Stimulated activated CD4-positive, alpha-beta T cell treated with anti-CD3 and anti-CD28 coated beads, TNF-alpha, amount 100 ng/mL, for 24 hours (primary cell): ENCODE measurements at places on chromosomes 7 and 10.
A peak's percentile ranks its signal among the peaks of the same experiment; 100 is the strongest.

- no peak for DNase-seq
Observed at GRCh38 chr10:75375838-75376237, 25.7 kb downstream of the ZNF503 start.

- no peak for DNase-seq
Observed at GRCh38 chr7:36906448-36906847, 182.2 kb upstream of the AOAH start.

GRCh38 chr7:110750931-110751605 is 339.9 kb upstream of the LRRN3 start:
- DNase-seq = no peak

- DNase-seq = no peak
Observed at GRCh38 chr7:117412390-117412789, 14.9 kb downstream of the ASZ1 start.

- no peak for DNase-seq
Observed at GRCh38 chr7:44824894-44825526, 22.9 kb downstream of the H2AZ2 start.

DNA sequence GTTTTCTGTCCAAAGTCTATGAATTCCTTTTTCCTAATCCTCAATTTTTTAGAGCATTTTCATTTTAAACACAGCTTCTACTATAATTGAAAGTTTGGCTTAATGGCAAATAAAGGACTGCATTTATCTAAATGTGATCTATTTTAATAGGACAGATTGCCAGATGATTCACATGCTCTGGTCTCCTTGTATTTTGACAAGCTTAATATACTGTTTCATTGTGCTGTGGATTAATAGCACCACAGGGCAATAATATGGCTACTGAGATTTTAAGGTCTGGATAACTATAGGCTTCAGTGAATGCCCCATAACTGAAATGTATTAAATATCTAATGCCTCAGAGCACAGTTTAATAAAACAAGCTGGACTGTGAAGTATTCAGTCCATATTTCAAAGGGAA is 1362.8 kb downstream of the XPNPEP1 start:
- DNase-seq = no peak

- peak; percentile 18 for DNase-seq
Observed at GRCh38 chr10:69696073-69696731, 66.2 kb downstream of the FAM241B start.

DNA sequence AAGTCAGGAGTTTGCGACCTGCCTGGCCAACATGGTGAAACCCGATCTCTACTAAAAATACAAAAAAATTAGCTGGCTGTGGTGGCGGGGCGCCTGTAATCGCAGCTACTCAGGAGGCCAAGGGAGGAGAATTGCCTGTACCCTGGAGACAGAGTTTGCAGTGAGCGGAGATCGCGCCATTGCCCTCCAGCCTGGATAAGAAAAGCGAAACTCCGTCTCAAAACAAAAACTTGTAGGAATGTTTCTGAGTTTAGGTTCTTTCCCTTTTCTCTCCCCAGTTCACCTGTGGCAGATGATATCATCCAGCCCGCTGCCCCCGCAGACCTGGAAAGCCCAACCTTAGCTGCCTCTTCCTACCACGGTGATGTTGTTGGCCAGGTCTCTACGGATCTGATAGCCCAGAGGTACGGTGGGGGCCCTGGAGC is 138.8 kb upstream of the BTBD16 start:
- DNase-seq = no peak

DNA sequence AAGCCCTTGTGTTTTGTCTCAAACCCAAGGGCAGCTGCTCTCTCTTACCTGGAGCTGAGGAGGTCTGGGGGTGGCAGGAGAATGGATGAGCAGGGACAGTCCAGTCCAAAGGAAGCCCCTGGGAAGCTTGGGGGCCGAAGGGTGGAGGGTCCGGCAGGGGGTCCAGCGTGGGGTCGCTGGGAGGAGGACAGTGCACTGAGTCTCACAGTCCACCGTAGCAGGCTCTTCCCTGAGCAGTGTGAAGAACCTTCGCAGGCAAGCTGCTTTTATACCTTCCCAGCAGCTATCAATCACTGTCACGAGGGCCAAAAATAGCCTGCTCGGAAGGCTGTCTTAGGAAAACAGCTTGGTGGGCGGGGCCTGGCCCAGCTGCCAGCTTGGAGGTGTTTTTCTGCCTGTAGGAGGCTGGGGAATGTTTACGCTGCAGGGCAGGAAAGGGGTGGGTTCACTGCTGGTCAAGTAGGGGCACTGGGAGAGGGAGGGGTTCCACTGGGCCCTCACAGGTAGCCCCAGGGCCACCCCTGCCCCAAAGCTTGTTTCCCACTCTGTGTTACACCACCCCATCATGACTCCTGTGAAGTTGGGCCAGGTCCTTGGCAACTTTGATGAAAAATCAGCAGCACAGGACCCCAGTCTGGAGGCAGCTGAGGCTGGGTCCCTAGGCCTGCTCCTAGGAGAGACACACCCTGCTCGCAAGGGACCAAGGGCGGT is at the start of gene DEPP1:
Gene DEPP1 (minus strand): TSS at position 240 of the 711 bp plus-strand sequence. CDS start 779 bp downstream, outside the sequence.
- no peak for DNase-seq

DNA sequence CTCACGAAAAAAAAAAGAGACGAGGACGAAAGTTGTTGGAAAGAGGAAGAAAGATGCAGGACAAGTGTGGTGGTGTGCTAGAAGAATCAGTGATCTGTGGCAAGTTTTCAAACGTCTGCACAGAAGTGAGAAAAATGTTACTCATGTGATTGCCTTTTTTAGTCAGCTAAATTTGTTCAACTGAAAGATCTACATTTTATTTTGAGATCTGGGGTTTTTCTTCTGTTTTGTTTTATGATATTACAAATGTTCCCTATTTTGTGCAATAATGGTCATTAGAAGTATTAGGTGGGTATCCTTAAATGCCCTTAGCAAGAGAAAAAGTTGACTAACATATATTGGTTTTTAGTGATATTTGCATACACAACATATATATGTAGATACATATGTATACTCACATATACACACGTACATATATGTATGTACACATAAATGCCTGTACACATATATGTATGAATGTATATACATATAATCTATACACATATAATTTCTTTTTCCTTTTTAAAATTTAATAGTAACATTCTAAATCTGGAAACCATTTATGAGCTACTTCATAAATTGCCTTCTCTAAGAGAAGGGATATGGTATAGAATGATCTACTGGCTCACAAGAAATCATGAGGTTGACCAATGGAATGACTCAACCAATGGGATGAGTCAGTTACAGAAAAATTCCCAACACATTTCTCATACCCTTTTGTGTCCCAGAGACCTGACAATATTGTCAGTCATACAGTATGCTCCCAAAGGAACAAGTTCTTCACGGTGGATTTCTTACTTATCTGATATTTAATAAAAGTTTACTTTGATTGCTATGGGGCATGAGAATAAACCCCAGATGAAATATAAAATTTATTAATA is 38.4 kb downstream of the SLC39A12 start:
- no peak for DNase-seq

DNA sequence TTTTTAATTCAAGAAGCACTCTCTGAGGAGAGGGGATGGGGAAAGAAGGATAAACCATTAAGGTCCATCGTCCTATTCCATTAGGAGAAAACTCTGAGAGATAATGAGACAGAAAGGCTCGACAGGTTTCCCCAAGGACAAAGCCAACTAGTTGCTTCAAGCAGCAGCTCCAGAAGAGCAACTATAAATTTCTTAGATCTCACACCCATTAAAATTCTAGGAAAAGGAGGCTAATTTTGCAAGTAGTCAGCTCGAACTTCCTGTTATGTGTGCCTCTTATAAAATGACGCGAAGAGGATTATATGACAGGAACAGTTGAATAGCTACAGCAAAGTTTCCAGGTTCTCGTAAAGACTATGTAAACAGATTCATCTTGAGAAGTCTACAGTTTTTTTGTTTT is 52.0 kb upstream of the ST8SIA6 start:
- DNase-seq = no peak

GRCh38 chr7:147980826-147981813 is 609.4 kb upstream of the C7orf33 start:
- DNase-seq = no peak

- DNase-seq = no peak
Observed at GRCh38 chr7:24591152-24591551, 17.9 kb downstream of the PALS2 start.

- no peak for DNase-seq
Observed at GRCh38 chr7:1516586-1517251, 12.5 kb upstream of the INTS1 start.
